Activated T-helper 1 cell treated with anti-CD3 and anti-CD28 coated beads, Interleukin-12 subunit alpha, Interleukin-12 subunit beta, Interleukin-2, Interleukin-4 antibody, amounts not matched to agents 30 ng/mL and 10 ng/mL and 1 ng/mL, durations not matched to agents 14 hours and 24 hours and 36 hours (primary cell): ENCODE measurements at places on chromosomes 3 and 15.

DNA sequence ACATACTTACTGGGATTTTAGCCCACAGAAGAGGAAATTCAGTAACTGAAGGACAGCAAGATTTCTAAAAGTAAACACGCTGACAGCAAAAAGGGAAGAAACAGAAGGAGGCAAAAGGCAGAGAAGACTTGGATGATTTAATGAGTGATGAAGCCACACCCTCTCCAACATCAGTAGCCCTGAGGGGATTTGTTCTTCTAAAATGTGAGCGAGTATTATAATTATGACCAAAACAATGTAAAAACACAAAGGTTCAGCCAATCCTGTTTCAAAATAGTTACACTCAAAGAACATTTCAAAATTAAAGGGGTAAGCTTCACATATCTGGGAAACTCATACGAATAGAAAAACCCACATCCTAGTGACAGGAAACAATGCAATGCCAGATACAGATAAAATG lies 25.0 kb downstream of the MCCC1 start:
- no peak for DNase-seq

DNA sequence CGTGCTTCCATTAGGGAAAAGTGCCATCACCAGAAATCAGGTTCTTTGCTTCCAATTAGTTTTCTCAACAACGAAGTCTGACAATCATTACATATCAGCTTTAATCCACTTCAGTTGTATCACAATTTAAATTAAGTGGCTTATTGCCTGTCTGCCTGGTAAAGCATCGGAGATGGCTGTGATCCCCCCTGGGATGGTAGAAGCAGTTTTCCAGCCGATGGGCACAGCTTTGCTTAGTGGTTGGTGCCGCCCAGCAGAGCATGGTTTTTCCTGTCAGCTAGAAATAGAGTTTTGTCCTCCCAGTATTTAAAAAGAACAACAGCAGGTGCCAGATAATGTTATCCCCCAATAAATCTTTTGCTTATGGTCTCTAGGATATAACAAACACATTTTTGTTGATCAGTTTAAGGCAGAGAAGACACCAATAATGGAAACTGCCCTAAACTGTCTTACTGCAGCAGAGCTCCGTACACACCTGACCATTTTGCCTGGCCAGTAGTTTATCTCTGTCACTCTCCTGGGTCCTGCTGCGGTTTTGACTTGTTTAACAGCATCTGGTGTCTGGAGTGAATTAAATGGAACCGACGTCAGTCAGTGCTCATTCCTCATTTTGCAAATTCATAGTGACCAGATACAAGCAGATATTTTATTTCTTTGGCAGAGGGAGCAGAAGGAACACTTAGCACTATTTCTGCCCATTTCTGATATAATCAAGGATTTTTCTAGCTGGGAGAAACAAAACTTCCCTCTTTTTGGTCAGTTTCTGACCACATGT lies 79.1 kb downstream of the SLC49A4 start:
- no peak for DNase-seq

GRCh38 chr3:178964551-178964950 lies 107.1 kb downstream of the ZMAT3 start:
- no peak for DNase-seq

GRCh38 chr3:122967356-122967755 lies 60.2 kb downstream of the SEMA5B start:
- DNase-seq: no peak

- no peak for DNase-seq
Measured at GRCh38 chr15:78982736-78983135, 37.9 kb upstream of the CTSH start.
